ENCODE measurements at places on chromosomes 12 and 14.
A peak's percentile ranks its signal among the peaks of the same experiment; 100 is the strongest.

DNA sequence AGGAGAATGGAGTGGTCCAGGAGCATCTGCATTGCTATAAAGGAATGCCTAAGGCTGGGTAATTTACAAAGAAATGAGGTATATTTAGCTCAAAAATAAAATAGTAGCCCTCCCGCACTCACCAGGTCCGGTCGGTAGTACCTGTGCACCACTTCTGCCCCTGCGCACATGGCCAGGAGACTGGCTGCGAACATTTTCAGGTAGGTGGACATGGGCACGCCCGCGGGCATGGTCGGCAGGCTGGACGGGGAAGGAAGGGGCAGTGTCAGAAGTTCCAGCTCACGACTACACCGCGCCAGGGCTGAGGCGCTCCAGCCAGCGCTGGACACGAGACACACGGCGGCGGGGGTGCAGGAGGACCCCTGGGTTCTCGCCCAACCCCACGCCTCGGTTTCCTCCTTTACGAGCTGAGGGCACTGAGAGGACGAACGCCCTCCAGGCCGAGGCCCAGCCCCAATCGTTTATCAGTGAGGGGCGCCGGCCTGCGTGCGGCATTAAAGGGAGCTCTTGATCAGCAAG lies 9.1 kb upstream of the TDG start:
- peak overlapping the region; percentile 97 for H3K27ac ChIP-seq
- H3K27me3 ChIP-seq, result no peaks in the 10 kb centered on the region
- peak overlapping the region; percentile 99 for H3K4me3 ChIP-seq
- peaks cover 18% of the 10 kb centered on the region for H3K36me3 ChIP-seq

DNA sequence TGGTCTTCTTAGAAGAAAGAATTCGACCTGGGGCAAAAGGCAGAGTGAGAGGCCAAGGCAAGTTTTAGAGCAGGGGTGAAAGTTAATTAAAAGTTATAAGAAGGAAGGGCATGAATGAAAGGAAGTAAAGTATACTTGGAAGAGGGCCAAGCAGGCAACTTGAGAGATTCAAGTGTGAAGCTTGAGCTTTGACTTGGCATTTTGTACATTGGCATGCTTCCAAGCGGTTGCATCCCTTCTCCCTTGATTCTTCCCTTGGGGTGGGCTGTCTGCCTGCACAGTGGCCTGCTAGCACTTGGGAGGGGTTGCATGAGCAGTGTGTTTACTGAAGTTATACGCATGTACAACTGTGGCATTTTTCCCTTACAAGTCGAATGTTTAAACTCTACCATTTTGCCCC lies 74.8 kb upstream of the MGAT4C start:
- no peaks in the 10 kb centered on the region for H3K4me1 ChIP-seq
- no peak overlapping the region for H3K27ac ChIP-seq
- peak; percentile 31 for ATAC-seq
- H3K36me3 ChIP-seq, result no peaks in the 10 kb centered on the region

GRCh38 chr14:74705613-74706500 lies 7.0 kb downstream of the AREL1 start:
- H3K36me3 ChIP-seq, result peaks cover 40% of the 10 kb centered on the region
- H3K4me1 ChIP-seq, result peaks cover 35% of the 10 kb centered on the region
- no peak for ATAC-seq
- H3K27ac ChIP-seq, result no peak overlapping the region
- no peak overlapping the region for H3K4me3 ChIP-seq
- H3K27me3 ChIP-seq, result no peaks in the 10 kb centered on the region

- no peak for ATAC-seq
- H3K36me3 ChIP-seq, result peaks cover 11% of the 10 kb centered on the region
- H3K4me3 ChIP-seq, result no peak overlapping the region
- peaks cover 23% of the 10 kb centered on the region for H3K27me3 ChIP-seq
These were observed 21.7 kb downstream of the PTPN21 start for GRCh38 chr14:88533064-88533602.

GRCh38 chr12:44389038-44389437 lies 487.1 kb downstream of the NELL2 start:
- ATAC-seq, result no peak
- no peaks in the 10 kb centered on the region for H3K4me1 ChIP-seq
- H3K36me3 ChIP-seq, result peaks cover 11% of the 10 kb centered on the region
- H3K27me3 ChIP-seq, result no peaks in the 10 kb centered on the region
- H3K27ac ChIP-seq, result no peak overlapping the region

DNA sequence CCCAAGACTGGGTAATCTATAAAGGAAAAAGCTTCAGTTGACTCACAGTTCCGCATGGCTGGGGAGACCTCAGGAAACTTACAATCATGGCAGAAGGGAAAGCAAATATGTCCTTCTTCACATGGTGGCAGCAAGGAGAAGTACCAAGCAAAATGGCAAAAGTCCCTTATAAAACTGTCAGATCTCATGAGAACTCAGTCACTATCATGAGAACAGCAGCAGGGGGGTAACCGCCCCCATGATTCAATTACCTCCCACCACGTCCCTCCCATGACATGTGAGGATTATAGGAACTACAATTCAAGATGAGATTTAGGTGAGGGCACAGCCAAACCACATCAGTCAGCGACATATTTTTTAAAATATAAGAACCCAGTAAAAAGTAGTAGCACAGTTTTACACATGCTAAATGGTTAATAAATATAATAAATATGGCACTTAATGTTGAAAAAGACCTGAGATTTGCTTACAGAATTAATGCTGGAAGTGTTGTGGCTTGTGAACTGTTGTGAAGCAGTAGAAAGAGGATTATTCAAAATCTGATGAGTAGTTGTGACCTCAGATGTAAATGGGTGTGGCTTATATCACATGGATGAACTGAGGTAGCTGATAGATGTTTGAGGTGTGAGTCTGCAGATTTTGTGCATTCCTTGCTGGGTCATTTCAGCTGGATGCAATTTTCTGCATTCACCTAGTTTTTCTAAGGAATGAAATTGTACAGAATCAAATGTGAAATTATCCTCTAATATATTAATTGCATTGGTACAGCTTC lies 46.9 kb upstream of the CHPT1 start:
- no peak overlapping the region for H3K27ac ChIP-seq
- H3K36me3 ChIP-seq, result no peaks in the 10 kb centered on the region
- H3K27me3 ChIP-seq, result no peaks in the 10 kb centered on the region
- ATAC-seq, result no peak

GRCh38 chr12:40229690-40230651 lies 5.2 kb downstream of the LRRK2 start:
- ATAC-seq, result no peak
- H3K4me1 ChIP-seq, result peaks cover 67% of the 10 kb centered on the region
- peak overlapping the region; percentile 85 for H3K27ac ChIP-seq

DNA sequence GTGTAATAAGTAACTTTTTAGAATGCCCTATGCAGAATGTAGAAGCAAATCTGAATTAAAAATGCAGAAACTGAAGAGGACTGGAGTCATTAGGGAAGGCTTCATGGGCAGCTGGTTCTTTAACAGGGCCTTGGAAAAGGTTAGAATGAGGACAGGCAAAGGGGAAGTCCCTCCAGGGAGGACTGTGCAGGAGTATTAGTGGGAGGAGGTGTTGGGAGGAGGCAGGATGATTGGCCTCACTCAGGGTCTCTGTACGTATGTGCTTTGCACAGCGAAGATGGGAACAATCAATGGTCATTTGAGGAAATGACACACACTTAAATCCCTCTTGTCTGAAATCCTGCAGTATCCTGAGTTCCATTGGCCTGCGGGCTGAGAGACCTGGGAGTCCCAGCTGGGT lies 119.7 kb downstream of the PTCSC3 start:
- no peak overlapping the region for H3K4me3 ChIP-seq
- no peak for ATAC-seq
- no peak overlapping the region for H3K27ac ChIP-seq
- H3K36me3 ChIP-seq, result no peaks in the 10 kb centered on the region
- no peaks in the 10 kb centered on the region for H3K27me3 ChIP-seq
- no peaks in the 10 kb centered on the region for H3K4me1 ChIP-seq

- H3K4me1 ChIP-seq, result no peaks in the 10 kb centered on the region
- no peak overlapping the region for H3K4me3 ChIP-seq
- H3K27ac ChIP-seq, result no peak overlapping the region
- ATAC-seq, result peak; percentile 12
- H3K27me3 ChIP-seq, result no peaks in the 10 kb centered on the region
- no peaks in the 10 kb centered on the region for H3K36me3 ChIP-seq
These were observed 75.1 kb upstream of the ST8SIA1 start for GRCh38 chr12:22409377-22410164.

GRCh38 chr14:24609655-24610344 lies at the start of gene GZMH:
Gene GZMH (minus strand): TSS chr14:24609685. CDS start chr14:24609613, 72 bp downstream.
- no peak within 1 kb of the TSS for H3K4me3 ChIP-seq
- peaks cover 63% of the 10 kb centered on the region for H3K4me1 ChIP-seq
- no peaks in the 10 kb centered on the region for H3K36me3 ChIP-seq
- H3K27ac ChIP-seq, result peak within 1 kb of the TSS; percentile 15

DNA sequence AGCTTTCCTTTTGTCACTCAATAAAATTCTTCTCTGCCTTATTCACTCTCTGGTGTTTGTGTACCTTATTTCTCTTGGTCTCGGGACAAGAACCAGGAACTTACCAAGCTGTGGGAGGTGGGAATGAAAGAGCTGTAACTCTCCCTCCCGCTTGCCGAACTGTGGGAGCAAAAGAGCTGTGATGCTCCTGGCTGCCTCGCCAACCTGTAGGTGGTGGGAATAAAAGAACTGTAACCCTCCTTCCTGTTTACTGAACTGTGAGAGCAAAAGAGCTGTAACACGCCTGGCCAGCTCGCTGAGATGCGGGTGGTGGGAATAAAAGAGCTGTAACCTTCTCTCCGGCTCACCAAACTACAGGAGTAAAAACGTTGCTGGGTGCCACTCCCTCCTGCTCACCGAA lies 314.1 kb upstream of the LRIG3 start:
- ATAC-seq, result no peak
- H3K27ac ChIP-seq, result no peak overlapping the region
- no peaks in the 10 kb centered on the region for H3K4me1 ChIP-seq
- H3K27me3 ChIP-seq, result no peaks in the 10 kb centered on the region
- no peak overlapping the region for H3K4me3 ChIP-seq

Measured in stimulated activated memory B cell treated with anti-CD40 and anti-IgM and Interleukin-4, amounts not matched to agents 10 μg/mL and 1 μg/mL and 100 μg/mL, for 72 hours (primary cell).